ENCODE measurements at places on chromosomes 11 and 22.
A peak's percentile ranks its signal among the peaks of the same experiment; 100 is the strongest.

GRCh38 chr11:69468911-69469885, 12.3 kb upstream of the LINC01488 start:
- no peak for DNase-seq

GRCh38 chr11:97502201-97502600, 1112.4 kb downstream of the JRKL start:
- DNase-seq: no peak

DNA sequence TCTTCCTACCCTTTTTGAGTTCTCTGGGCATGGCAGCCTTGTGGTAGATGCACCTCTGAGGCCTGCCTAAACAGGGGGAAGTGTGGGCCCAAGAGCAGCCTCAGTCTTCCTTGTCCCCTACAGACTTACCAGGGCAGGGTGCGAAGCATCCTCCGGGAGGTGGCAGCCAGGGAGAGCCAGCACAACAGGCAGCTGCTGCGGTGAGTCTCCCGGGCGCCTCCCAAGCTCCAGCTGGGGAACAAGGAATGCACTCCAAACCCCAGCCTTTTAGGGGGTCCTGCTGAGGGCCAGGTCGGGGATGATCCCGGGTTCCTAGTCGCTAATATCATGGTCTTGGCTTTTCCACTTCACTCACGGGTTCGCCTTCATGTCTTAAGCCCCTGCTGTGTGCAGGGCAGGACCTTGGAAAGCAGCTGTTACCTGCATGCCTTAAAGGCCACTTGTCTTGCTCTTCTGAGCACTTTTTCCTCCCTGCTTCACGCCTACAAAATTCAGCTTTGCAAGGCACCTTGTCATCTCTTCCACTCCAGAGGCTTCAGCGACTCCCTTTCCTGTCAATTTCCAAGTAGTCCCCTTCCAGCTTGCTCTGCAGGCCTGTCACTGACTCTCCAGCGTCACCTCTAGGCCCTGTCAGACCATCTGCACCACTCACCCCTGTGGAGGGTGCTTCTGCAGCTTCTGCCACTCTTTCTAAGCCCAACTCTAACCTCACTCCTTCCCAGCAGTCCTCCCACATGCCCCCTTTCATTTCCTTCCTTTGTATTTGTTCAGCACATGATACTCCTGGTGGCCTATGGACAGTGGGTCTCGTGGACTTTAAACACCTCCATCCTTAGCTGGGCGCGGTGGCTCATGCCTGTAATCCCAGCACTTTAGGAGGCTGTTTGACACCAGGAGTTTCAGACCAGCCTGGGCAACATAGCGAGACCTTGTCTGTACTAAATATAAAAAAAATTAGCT, 57.0 kb downstream of the PISD start:
- no peak for DNase-seq

DNA sequence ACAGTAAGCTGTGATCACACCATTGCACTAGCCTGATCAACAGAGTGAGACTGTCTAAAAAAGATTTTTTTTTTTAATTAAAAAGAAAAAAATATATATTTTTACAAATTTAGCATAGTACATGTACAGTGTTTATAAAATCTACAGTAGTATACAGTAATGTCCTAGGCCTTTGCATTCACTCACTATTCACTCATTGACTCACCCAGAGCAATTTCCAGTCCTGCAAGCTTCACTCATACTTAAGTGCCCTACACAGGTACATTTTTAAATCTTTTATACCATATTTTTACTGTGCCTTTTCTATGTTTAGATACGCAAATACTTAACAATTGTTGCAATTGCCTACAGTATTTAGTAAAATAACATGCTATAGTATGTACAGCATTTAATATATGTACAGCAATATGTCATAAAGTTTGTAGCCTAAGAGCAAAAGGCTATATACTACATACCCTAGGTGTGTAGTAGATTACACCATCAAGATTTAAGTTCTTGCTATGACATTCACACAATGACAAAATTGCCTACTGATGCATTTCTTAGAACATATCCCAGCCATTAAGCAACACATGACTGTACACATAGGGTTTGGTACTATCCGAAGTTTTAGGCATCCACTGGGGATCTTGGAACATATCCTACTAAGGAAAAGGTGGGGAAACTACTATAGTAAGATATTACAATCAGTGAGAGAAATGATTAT, 22.8 kb downstream of the PIK3C2A start:
- DNase-seq: no peak

GRCh38 chr11:32884770-32885384, 7.7 kb upstream of the QSER1 start:
- peak; percentile 39 for DNase-seq

DNA sequence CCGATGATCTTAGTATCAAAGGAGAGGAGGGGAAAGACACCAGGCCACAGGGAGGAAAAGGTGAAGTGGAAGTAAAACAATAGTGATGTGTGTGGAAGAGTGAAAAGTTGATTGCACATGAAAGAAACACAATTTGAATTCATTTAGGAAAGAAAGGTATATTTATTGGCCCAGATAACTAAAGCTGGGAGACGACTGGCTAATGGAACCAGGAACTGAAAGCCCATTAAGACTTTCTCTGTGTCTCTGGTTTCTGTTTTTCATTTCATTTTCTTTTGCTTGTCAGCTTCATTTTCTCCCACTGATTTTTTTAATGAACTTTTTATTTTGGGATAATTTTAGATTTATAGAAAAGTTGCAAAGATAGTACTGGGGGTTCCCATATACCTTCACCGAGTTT, 5.1 kb upstream of the DCHS1 start:
- DNase-seq: no peak

GRCh38 chr11:131838016-131838415, 467.6 kb downstream of the NTM start:
- no peak for DNase-seq

- no peak for DNase-seq
These were observed 130.1 kb upstream of the ZC3H12C start for GRCh38 chr11:109963101-109963500.

GRCh38 chr11:44627911-44628729, 62.7 kb downstream of the CD82 start:
- no peak for DNase-seq

DNA sequence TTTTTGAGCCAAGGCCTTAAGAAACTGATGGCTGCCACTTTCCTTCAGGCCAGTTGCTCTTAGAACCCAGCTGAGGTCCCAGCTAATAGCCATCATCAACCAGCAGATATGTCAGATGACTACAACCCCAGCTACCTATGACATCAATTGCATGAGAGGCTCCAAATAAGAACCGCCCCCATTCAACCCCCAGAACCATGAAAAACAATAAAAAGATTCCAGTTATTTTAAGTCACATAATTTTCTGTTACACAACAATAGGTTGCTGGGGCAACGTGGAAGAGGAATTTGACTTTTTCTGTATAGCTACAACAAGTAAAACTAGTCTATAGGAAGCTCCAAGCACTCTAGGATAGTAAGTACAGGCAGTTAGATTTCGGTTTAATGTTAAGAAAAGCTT, 216.3 kb upstream of the MTNR1B start:
- DNase-seq: no peak

- DNase-seq: peak; percentile 97
These were observed at the start of gene MALAT1 for GRCh38 chr11:65498977-65499712. TSS of gene MALAT1 (plus strand) at chr11:65499045.

DNA sequence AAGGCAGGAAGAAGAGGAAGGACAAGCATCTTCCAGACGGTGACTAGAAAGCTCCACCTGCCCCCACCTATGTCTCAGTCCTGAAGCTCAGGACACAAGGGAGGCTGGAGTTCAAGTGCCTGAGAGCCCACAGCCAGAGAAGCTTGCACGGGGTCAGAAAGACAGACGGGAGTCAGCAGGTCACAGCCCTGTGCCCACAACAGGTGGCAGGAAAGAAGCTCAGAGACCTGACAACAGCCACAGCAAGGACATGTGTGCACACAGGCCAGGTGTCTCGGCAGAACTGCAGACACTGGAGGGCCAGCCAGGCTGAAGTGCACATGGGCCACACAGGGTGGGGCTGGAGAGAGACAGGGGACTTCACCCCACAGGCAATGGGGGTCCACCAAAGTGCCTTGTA, 37.2 kb upstream of the MOB2 start:
- peak; percentile 91 for DNase-seq

DNA sequence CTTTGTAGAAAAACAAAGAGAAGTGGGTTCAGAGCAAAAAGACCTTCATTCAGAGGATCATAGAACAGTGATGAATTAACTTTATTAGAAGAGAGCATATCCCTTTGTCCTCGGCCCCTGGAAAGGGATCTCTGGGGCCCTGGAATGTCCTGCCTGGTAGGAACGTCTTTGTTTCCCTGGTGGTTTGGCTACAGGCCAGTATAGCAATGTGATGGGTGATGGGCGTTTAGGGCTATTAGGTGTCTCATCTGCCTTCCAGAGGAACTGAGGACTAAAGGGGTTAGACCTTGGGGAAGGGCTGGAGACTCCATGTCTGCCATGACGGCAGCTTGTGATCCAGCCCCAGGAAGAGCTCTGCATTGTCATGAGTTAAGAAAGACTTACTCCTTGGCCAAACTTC, 9.1 kb downstream of the APOL4 start:
- DNase-seq: no peak

GRCh38 chr11:5541427-5541826, 6.9 kb downstream of the OR52H1 start:
- no peak for DNase-seq

DNA sequence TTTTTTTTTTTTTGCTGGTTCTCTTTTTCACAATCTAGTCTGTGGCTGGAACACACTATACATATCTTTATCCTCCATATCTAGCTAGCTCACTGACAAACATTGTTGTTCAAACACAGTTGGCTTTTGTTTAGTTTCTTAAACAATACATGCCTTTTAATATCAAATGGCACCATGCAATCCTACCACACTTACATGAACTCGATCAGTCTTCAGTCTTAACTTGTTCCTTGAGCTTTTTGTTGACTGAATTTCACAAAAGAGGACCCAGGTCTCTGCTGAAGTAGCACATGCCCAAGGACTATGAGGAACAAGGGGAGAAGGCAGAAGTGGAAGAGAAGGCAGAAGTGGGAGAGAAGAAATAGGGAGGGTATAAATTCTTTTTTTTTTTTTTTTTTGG, 25.5 kb downstream of the TMEM123 start:
- DNase-seq: no peak

- no peak for DNase-seq
These were observed 184.7 kb downstream of the MIAT start for GRCh38 chr22:26842103-26842502.

GRCh38 chr11:91790346-91791170, 434.1 kb upstream of the FAT3 start:
- DNase-seq: no peak

DNA sequence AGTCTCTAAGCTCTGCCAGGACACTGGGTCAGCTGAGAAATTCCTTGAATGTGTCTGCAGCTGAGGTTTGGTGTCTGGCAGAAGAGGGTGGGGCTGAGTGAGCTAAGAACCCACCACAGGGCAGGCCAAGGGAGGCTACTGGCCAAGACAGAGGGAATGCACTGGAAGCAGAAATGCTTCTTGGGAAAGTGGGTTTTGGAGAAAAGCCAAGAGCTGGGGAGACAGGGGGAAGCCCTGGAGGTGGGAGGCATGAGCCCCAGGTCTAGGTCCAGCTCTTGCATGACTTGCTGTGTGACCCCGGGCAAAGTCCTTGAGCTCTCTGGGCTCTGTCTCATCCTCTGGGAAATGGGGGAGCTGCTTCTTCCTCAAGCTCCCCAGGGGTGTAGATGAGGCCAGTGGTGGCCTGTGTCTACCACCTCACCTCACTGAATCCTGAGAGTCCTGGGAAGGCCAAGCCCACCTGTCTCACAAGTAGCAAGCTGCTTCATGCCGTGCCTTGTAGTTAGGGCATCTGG, 2.3 kb downstream of the MMP11 start:
- DNase-seq: no peak

DNA sequence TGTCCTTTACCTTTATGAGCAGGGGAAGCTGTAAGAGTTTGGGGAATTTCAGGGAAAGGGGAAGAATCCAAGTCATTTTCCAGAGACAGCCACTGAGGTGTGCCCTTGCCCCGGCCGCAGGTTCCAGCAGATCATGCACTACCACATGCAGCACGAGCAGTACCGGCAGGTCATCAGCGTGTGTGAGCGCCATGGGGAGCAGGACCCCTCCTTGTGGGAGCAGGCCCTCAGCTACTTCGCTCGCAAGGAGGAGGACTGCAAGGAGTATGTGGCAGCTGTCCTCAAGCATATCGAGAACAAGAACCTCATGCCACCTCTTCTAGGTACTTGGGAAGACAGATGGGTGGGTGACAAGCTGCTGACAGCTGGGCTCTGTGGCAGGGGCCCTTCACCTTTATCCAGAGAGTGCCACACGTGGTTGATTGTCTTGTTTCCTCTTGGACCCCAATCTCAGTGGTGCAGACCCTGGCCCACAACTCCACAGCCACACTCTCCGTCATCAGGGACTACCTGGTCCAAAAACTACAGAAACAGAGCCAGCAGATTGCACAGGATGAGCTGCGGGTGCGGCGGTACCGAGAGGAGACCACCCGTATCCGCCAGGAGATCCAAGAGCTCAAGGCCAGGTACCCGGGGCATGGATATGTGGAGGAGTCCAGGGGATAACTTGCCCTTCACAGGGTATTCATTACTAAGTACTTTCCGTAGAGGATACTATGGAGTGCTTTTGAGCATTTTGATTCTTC, 5.8 kb upstream of the HMBS start:
- DNase-seq: no peak

DNA sequence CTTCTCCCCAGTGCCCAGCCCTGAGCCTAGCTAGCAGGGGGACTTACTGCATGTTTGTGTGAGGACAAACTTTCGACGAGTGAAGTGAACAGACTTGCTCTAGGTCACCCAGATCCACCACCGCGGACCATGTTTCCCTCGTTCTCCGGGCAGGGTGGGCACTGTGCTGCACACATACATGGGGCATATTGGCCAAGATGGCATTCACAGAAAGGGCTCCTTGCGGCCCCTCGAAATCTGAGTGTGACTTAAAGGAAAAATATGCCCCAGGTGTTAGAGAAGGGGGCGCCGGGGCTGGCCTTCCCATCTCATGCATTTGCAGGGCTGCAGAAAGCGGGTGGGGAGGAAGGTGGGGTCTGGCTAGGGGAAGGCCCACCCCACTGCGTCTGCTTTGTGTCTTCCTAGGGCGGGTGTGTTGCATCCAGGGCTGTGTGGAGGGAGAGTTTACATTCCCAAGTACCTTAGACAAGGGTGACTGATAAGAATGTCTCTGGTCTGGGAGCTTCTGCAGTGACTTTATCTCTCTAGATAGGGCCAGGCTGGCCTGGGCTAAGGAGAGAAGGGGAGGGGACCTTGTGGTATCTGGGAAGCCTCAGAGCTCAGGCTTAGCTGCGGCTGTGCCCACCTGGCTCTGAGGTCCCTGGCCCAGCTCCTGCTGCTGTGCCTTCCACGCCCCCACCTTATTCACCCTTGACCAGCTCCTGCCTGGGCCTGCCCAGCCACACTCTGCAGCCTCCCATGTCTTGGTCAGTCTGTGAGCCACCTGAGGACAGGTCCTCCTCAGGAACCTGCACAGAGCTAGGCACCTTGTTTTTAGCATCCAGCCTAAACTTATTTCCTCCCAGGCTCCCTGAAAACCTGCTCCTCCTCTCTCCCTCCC, 45.8 kb downstream of the LRRC32 start:
- DNase-seq: no peak
